ENCODE measurements at places on chromosomes 1 and 21.

- no peak for DNase-seq
Observed at GRCh38 chr1:4677608-4678007, 23.2 kb downstream of the AJAP1 start.

DNA sequence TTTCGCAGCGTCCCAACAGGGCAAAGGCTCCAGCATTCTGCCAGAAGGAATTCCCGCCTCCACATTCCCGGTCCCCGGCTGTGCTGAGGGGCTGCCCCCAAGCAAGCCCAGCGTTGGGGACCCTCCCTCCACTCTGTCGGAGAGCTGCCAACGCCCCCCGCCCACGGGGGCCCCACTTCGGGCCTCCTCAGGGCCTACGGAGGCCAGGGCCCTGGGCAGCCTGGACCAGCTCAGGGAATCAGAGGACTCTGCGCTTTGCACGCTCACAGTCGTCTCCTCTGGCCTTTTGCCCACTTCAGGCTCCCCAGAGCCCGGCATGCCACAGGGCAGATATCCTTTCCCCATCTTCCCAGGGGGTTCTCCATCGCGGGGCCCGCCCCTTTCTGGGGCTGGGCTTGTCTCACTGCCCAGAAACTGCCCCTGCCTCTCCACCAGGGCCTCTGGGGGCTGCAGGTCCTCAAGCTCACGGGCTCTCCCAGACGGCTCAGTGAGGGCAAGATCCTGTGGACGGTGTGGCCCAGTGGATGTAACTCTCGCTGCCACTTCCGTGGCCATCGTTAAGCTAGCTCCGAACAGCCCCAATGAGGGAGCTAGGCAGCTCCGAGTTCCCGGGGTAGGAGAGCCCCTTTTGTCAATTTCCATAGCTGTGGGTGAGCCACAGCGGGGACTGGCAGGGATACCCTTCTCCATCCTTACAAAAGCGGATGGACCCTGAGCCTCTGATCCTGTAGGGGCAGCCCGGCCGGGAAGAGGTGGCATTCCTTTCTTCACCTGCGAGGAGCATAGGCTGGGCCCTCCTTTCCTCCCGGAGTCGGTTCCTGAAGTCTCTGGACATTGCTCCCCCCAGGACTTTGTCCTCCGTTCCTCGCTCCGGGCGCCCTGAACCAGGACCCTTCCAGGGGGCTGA, 2.8 kb downstream of the ITPKB start:
- no peak for DNase-seq

DNA sequence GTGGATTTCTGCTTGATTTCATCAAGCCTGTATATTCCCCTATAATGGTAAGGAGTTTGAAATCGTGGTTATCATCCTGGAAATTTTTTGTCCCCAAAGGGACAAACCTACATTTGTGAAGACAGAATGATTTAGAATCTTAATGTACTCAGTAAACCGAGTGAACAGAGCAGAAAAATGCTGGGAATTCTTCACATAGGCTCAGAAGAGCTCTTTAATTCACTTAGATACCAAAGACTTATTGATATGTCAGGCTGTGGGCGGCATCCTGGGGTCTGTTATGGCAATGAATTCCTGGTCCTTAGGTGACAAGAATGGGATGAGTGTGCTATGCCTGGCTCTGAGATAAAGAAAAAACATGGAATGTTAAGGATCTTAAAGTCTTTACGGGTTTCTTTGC, 74.9 kb downstream of the ROR1 start:
- no peak for DNase-seq

DNA sequence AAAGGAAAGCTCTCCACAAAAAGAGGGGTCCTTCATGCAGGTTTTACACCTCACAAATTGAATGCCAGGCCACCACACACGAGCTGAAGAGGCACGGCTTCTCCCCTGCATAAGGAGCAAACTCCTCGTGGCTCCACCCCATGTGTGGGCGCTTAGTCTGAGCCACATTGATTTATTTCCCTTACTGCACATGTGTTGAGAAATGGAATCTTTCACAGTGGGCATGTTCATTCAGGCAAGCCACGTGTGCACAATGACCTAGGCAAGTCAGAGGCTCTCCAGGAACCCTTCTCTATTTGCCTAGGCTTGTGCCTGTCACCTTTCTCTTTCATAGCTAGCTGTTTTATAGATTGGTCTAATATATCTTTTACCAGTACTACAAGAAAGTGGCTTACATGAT, 120.5 kb downstream of the LTN1 start:
- DNase-seq, result no peak

DNA sequence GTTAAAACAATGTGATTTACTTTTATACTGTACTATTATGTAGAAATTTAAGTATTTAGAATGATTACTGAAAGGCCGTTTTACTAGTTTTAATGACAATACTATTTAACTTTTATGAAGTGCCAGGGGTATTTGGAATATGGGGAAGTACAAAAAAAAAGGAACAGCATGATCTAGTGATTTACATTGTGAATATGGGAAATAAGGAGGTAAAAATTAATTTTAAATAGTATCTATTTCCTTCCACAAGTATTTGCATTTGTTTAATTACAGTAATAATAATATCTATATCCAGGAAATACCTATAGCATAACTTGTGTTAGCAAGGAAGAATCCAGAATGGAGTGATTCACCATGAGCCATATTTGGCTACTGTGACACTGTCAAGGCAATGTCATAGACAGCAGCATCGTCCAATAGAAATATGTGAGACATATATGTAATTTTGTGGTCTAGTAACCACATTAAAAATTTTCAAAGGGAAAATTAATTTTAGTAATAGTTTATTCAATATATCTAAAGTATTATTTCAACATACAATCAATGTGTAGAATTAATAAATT, 22.0 kb downstream of the CNST start:
- no peak for DNase-seq

DNA sequence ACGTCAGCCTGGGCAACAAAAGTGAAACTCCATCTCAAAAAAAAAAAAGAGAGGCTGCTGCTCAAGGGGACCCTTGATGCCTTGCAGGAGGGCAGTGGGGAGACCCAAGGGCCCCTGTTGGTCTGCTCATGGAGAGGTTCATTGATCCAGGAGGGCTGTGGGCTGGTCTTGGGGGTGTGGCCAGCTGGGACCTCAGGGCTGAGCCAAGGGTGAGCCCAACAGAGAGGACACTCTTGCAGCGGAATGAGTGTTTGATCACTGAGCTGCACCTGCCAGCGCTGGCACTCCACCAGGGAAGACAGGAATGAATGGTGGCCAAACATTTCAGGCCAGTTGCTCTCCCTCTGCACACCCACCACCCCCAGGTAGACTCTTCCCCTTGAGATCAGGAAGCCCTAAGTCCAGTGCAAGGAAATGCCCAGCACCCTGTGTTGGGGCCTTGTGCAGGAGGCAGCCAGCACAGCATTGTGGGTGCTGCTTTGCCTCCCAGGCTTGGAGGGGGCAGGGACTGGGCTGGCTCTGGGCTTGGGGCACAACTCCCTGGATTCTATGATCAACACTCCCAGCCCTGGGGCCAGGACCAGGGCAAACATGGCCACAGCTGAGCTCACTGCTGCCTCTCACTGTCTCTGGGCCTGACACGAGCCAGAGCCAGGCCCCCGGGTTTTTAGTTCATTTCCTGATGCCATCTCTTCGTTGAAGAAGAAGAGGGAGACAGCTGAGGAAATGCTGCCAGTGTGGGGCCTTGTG, 50.7 kb downstream of the IRF2BP2 start:
- DNase-seq, result no peak

- no peak for DNase-seq
Observed at GRCh38 chr1:169326261-169326955, 41.2 kb downstream of the NME7 start.

DNA sequence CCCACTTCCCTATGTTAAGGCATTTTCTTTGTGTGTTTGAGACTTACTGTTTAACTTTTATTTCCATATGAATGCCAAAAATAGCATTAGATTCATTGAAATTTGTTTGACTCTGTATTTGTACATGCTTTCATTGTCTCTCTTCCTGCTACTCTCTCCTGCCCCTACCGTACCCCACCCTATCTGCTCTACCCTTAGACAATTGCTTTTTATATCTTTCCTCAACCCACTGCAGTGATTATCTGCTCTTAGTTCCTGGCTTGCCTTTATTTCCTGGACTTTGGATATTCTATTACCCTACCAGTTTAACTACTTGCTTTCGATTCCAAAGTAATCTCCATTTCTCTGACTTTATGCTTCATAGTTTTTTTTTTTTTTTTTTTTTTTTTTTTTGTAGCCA, 10.5 kb downstream of the RAVER2 start:
- no peak for DNase-seq

DNA sequence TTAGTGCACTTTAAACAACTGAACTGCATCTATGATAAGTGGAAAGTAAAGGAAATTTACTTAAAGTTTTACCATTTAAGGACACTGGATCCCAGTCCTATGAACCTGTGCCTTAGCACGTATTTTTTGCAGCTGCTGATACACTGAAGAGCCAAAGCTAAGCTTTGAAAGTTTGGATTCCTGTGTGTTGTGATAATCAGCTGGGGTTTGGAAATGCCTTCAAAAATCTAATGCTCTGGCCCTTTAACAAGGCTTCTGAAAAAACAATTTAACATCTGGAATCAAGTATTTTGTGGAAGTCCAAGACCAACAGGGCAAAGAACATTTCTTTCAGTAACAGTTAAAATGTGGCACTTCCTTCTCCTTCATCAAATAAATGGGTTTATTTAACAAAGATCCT, 51.8 kb downstream of the DDAH1 start:
- DNase-seq, result no peak

- DNase-seq, result no peak
Observed at GRCh38 chr1:63937461-63938022, 163.7 kb downstream of the ROR1 start.

DNA sequence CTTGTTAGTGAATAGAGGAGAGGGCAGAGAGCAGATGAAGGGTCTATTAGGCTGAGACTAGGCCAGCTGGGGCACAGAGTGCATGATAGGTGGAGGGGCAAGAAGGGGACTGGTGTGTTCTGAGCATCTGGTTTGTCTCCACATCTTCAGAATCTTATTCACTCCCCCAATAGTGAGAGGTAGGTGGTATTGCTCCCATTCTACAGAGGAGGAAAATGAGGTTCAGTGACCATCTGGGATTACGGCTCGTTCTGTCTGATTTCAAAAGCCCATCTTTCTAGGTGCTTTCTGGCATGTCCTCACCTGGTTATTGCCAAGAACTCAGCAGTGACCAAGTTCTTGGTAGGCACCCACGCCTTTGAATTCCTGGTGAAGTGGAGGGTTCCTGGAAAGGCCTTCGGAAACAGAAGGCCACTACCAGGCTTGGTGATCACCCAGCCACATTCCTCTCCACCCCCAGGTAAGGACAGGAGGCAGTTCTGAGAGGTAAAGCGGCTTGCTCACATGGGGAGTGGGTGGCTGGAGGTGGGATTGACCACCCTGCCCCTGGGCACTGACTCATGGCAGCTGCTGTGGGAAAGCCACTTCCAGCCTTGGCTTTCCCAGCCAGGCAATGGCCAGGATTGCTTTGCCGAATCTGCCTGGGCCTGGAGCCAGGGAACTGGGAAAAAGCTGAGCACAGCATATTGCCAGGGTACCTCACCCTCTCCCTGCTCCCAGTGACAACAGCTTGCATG, 18.8 kb upstream of the CITED4 start:
- no peak for DNase-seq

DNA sequence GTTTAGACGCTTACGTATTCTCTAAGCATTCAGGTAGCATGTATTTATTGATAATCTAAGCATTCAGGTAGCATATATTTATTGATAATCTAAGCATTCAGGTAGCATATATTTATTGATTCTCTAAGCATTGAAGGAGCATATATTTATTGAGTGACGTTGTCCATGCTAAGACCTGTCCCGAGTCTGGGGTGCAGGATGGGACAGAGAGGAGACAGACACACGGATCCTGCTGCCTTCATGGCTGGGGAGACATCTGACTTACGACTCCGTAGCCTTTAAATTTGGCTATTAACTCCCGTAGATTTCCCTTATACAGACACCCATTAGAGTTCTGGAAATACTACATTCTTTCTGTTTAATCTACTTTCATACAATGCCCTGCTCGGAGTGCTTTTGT, 982 bp downstream of the SCCPDH start:
- no peak for DNase-seq

DNA sequence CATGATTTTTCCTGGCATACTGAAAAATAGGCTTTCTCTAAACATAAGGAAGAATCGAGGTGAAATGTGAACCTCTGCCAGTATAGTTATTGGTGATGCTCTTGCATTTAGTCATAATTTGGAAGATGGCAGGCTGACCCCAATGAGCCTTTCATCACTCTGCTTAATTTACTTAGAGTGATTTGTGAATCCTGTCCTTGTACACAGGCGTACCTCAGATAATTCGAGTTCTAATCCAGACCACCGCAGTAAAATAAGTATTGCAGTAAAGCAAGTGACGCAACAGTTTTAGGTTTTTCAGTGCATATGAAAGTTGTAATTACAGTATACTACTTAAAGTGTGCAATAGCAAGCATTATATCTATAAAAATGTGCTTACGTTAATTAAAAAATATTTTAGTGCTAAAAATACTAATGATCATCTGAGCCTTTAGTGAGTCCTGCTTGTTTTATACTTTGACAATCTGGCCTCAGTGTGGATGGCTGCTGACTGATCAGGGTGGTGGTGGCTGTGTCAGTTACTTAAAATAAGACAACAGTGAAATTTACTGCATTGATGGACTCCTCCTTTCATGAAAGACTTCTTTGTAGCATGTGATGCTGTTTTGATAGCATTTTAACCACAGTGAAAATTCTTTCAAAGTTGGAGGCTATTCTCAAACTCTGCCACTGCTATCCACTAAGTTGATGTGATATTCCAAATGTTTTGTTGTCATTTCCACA, 1.7 kb downstream of the PKNOX1 start:
- DNase-seq, result no peak

- peak; percentile 99 for DNase-seq
Observed at GRCh38 chr1:10835822-10836421, 39.5 kb upstream of the CASZ1 start.

DNA sequence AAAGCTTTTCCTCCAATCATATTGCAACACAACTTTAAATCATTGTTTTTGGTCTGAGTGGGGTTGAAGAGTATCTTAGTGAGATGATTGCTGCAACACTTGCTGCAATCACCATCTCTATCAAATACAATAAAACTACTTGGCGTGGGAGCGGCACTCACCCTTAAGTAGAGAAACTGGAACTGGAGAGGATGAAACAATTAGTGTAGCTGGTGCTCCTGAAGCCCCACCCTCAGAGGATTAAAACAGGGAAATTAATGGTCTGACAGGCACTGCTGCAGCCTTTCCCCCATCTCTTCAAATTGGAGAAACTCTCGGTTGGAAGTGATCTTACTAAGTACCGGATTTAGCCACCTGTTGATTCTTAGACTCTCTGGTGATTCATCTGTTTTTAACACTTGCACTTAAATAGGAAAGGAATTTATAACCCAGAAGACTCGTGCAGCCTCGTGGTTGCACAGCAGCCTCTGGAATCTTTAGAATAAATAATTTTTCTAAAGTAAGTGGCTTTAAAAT, 80.5 kb upstream of the KIF26B start:
- no peak for DNase-seq

DNA sequence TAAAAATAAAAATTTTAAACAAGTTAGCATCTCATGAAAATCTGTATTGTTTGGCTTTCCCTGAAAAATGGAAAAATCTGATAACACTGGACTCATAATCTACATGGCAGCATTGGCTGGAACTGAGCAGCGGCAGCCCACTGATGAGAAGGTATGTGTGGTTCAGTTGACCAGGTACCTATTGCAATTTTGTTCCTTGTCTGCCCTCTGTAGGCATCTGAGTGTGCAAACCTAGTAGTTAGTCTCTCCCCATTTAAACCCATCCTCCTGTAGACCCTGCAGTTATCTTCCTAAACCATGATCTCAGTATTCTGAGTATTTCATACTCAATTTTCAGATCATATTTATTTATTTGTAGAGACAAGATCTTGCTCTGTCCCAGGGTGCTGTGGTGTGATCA, 59.4 kb upstream of the SERBP1 start:
- DNase-seq, result peak; percentile 65

GRCh38 chr1:241532162-241532531, at the start of gene KMO:
Gene KMO (plus strand): TSS chr1:241532378. CDS start chr1:241532445, 67 bp downstream.
- DNase-seq, result no peak
